GM13977 (cell line): ENCODE measurements at places on chromosomes 1 and 21.
A peak's percentile ranks its signal among the peaks of the same experiment; 100 is the strongest.

GRCh38 chr1:62926681-62927252, 142.8 kb downstream of the ATG4C start:
- no peak for DNase-seq

GRCh38 chr1:232684371-232685105, 54.6 kb upstream of the SIPA1L2 start:
- DNase-seq: no peak

GRCh38 chr1:20265250-20265649, 25.4 kb upstream of the VWA5B1 start:
- DNase-seq: no peak

DNA sequence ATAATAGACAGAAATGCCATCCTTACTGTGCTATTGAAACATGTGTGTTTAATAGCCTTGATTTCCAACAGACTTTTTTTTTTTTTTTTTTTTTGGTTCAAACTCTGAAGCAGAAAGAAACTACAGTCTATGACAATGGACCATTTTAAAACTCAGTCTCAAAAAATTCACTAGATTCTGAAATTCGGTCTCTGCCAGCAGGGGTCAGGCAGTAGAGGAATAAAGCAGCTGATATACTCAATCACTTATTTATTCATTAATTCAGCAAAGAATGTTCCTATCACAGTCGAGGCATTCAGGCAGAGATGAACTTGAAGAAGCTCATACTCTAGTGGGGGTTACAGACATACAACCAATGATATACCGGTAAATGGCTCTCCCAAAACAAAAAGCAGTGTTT, 260.9 kb upstream of the DMRTA2 start:
- DNase-seq: no peak

DNA sequence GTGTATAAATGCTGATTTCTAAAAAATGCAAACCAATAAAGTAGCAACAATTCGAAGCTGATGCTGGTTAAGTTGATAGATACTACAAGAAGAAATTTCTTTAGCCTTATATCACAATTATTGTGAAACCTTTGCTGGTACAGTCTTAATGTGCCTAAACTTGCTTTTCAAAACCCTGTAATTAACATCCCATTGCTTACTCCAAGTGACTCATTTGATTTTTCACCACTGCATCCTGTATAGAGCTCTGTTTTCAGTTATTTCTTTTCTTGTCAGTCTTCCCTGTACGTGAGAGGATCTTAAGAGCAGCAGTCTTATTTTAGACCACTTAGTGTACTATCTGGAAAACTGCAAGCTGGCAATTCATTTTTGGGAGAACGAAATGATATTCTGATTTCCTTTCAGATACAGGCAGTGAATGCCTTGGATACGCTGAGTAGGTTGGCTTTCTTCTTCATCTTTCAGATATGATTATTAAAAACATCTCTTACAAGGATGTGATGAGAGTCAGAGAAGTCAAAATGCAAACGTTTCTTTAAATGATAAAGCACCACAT, 210.3 kb downstream of the KCTD3 start:
- DNase-seq: no peak

DNA sequence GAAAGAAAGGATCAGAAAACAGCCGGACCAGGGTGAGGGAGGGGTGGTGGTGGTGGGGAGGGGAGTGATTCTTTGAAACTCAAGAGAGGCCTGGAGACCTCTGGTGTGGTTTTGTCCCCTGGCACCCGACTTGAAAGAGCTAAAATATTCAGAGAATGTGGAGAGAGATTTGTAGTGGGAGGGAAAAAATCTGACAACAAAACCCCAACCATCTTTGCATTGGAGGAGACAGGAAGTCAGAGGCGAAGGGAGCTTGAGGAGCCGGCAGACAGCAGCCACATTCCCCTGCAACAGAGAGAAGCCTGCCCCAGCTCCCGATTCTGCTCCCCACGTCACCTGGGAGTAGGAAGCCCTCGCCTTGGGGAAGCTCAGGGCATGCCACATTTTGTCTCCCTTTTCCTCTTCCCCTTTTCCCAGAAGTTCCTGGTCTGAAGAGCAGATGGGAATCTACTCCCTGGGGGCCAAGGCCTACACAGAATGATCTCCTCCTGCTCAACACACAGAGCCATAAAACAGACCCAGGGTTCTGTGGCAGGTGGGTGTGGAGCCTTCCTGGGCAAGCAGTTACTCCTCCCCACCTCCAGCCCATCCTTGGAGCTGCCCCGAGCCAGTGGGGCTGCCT, 84.9 kb downstream of the ITPKB start:
- DNase-seq: no peak

GRCh38 chr1:220241072-220241663, 31.1 kb downstream of the RAB3GAP2 start:
- no peak for DNase-seq

- DNase-seq: no peak
Measured at GRCh38 chr1:78155121-78155520, 109.4 kb downstream of the GIPC2 start.

GRCh38 chr1:182927693-182928433, 25.1 kb downstream of the SHCBP1L start:
- no peak for DNase-seq

GRCh38 chr1:211633524-211633846, 41.9 kb downstream of the NEK2 start:
- no peak for DNase-seq

- DNase-seq: no peak
Measured at GRCh38 chr1:41764656-41765055, 154.1 kb downstream of the HIVEP3 start.

- DNase-seq: no peak
Measured at GRCh38 chr1:83418558-83418957, 580.4 kb downstream of the TTLL7 start.

GRCh38 chr1:171180670-171181069, 4.4 kb upstream of the FMO2 start:
- DNase-seq: no peak

DNA sequence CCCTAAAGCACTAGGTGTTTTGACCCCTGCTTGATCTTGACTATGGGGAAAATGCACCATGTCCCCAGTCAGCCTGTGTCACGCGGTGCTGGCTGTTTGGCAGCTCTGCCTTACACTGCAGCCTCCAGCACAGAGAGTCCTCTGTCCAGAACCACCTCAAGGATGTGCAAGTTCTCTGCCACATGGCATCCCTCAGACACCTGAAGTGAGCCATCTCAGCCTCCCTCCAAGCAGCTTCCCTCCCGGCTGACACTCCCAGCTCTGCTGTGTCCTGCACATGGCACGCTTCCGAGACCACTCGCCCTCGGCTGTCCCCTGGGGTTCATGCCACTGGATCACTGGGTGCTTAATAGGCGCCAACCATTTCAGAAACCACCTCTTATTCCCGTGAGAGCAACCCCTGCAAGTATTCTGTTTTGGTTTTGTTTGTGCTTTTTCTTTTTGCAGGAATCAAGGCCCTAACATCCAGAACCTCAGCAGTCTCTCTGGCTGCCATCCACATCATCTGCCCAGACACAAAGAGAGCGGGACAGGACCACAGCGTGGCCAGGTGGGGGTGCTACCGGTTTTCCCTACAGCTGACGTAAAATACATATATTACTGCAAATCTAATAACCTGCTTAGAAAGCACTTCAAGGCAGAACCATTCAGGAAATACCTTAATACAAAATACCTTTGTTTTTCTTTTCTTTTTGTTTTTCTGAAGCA, 45.7 kb downstream of the CAPZB start:
- DNase-seq: peak; percentile 28

DNA sequence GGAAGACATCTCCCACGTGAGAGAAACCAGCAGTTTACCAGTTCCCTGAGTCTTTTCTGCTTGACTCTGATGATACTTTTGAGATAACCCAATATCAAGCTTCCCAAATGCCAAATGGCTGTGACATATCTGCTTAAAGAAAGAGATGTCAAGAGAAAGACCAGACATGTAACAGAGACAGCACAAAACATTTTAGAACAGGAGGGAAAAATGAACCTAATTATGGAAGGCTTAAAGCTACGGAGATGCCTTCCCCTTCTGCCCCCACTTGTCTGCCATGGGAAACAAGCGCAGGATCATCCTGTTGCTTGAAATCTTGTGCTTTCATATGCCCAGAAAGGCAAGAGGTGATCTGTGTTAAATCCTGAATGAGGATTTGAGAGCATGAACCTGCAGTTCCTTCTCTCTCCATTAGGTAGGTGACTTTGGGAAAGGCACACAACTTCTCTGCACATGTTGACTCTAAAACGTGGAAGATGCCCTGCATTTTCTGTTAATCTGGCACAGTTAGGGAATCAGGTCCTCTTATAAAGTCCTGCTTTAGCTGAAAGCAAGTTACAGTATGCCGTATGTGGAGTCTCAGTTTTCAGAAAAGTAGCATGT, 46.7 kb upstream of the MTR start:
- DNase-seq: no peak

GRCh38 chr1:6378096-6378746, 15.3 kb downstream of the ACOT7 start:
- no peak for DNase-seq

DNA sequence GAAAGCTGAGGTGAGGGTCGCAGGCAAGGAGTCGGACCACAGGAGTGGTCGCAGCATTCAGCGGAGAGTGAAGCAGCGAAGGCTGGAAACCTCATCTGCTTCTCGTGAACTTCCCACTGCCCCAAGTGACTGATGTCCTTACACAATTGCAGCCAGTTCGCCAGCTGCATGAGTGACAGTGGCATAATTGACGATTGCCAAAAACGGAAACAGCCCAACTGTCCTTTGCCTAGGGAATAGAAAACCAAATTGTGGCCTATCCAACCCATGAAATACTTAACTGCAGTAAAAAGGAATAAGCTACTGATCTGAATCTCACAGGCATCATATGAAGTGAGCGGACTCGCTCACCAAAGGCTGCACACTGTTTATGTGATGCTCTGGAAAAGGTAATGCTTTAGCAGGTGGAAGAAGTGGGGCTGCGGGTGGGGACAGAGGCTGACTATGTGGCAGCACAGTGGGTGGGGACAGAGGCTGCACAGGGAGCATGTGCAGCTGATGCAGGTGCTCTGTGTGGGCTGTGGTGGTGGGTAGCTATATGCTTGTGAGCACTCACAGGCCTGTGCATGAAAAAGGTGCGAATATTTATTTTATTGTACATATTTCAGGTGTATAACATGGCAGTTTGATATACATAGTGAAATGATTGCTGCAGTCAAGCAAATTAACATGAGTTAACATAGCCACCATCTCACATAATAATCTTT, 4.2 kb upstream of the NLRP3 start:
- DNase-seq: no peak

- no peak for DNase-seq
Measured at GRCh38 chr1:109639063-109639840, 16.6 kb upstream of the GSTM4 start.

DNA sequence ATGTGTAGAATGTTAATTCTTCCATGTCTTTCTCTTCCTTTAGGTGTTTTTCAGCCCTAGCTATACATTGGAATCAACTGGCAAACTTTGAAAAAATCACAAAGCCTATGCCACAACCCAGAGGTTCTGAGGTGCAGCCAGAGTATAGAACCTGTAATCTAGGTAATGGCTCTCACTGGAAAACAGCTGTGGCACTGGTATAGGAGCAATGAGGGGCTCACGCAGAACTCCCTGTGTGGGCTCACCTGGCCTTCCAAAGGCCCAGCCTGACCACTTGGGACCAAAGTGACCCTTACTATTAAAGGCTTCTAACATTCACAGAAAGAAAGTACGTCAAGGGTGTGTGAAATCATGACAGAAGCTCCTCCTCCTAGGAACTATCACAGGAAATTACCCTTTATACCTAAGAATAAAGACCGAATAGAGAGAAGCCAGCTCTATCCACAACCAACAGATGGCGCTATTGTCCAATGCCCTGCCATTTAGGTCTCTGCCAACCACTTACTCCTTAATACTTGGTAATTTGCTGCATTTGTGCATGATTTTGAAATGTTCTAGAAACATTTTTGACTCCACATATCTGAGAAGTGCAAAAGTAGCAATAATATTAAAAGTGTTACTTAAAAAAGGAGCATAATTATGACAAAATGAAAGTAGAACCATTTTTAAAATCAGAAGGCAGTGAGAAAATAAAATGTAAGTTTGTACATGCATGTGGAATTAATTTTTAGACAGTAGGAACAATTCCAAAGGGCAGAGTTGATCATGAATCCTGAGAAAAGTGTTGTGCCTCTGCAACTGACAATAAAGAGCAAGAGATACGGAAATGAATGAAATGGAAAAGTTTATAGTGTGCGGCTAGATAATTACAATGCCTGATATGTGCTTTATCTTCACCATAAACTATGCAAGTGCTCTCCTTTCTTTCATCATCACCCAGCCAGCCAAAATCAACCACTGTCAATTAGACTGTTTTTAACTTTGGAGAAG, 93.1 kb upstream of the HAO2 start:
- DNase-seq: peak; percentile 34

DNA sequence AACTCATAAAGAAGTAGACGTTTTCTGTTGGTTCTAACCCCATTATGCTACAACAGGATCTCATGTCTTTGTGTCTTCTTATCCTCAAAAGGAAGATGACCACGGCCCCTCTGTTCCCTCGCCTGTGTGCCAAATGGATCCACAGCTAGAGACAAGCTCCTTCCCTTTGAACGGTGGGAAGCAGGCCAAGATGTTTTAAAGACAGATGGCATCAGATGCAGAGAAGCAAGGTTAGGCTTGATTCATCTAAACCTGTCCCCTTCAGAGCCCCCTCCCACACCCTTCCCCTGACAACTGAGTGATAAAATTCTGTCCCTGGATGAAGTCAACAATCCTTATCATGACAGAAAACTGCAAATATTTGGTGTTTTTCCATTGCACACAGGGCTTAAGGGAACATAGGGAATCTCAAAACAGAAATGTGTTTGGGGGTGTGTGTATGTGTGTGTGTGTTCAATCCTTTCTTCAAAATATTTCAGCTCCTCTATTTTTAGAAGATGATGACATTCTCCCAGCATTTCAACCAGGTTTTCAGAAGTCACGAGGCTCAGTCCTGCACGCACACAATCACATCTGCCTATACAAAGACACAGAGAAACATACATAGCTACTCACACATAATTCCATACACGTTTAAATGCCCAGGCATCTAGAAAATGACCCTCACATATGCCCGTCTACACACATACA, 27.8 kb upstream of the FMOD start:
- no peak for DNase-seq

GRCh38 chr1:117814856-117815797, 114.3 kb downstream of the GDAP2 start:
- DNase-seq: no peak

GRCh38 chr1:30706528-30706927, 16.9 kb downstream of the MATN1 start:
- no peak for DNase-seq

GRCh38 chr21:35953597-35953996, 106.7 kb downstream of the SETD4 start:
- no peak for DNase-seq

DNA sequence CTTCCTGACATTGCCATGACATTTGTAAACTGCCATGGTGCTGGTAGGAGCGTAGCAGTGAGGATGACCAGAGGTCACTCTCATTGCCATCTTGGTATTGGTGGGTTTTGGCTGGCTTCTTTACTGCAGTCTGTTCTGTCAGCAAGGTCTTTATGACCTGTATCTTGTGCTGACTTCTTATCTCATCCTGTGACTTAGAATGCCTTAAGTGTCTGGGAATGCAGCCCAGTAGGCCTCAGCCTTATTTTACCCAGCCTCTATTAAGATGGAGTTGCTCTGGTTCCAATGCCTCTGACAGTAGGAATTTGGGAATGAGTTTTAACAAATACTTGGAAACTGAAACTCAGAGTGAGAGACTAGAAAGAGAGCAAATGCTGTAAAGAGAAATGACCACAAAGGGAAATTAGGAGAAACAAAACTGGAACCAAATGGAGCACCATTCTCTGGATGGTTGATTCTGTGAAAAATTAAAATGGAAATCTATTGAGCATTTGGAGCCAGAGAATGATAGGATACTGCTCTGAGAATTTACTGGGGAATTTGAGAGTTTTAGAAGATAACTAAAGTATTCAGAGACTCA, 50.1 kb upstream of the RHOU start:
- DNase-seq: no peak

- DNase-seq: no peak
Measured at GRCh38 chr21:41207401-41208375, 39.7 kb downstream of the BACE2 start.
